Astrocyte of the spinal cord (primary cell): ENCODE measurements at places on chromosomes 2 and 18.
A peak's percentile ranks its signal among the peaks of the same experiment; 100 is the strongest.

DNA sequence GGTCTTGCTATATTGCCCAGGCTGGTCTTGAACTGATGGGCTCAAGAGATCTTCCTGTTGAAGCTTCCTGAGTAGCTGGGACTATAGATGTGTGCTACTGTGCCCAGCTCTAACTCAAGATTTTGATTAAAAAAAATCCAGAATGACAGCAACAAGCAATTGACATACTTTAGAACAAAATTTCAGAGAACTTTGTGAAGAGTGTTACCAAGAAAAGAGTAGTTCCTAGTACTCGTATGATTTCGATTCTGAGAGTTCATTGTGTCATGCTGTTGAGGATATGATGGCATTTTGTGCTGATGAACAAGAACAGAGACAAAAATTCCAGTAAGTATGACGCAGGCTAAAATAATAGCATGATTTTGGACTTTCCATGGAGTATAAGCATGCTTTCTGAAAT is 90.2 kb upstream of the TWSG1 start:
- DNase-seq: no peak

DNA sequence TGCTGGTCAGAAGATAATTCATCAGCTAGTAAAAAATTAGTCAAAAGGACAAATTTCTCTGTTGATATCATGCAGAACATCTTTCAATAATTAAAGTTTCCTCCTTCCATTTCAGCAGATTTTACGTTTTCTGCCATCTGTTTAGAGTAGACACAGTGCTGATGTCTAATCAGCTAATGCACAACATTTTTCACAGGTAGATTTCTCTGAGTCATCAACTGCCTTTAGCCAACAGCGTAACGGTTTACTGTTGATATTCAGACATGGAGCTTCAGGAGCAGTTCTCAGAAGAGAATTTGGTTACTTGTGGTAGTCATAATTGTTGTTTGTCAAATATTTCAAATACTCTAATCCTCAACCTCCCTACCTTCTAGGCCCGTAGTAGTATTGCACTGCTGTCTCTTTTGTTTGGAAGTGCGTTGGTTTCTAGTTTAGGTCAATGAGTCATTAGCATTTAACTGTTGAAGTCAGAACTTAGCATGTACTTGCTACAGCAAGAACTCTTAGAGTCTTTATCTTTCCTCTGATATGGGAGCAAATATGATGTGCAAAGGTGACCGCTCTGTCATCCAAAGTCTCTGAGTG is 86.8 kb upstream of the TFPI start:
- DNase-seq: no peak

- no peak for DNase-seq
These were observed 177.0 kb upstream of the RBMS1 start for GRCh38 chr2:160670618-160671017.

DNA sequence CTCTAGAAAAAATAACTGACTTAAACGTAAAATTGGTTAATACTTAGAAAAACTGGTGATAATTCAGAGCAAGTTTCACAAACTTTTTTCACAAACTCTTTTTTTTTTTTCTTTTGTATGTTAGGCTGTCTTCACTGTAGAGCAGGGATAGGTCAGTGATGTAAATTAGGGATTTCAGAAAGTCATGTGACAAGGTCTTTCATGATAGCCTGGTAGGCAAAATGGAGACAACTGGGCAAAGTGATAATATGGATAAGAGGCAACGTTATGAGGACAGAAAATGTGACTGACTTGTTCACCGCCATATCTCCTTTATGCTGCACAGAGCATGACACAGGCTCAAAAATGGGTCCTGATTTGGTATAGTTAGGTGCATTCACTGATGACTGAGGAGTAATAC is 39.4 kb upstream of the BBS5 start:
- no peak for DNase-seq

DNA sequence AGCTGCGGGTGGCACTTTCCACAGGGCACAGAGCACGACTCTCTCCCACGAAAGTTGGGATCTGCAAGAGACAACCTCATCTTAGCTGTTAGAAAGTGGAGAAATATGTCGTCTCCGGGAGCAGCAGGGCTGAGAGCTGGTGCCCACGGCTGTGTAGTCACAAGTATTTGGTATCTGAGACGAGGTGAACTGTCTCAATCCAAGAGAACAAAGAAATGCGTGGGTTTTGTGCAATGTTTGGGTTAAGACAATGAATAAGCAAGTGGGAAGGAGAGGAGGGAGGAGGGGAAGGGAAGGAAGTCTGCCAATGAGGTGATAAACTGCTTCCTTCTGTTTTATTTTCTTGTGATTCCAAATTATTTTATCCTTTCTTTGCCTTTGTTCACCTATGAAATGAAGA is 18.0 kb downstream of the DYTN start:
- no peak for DNase-seq

DNA sequence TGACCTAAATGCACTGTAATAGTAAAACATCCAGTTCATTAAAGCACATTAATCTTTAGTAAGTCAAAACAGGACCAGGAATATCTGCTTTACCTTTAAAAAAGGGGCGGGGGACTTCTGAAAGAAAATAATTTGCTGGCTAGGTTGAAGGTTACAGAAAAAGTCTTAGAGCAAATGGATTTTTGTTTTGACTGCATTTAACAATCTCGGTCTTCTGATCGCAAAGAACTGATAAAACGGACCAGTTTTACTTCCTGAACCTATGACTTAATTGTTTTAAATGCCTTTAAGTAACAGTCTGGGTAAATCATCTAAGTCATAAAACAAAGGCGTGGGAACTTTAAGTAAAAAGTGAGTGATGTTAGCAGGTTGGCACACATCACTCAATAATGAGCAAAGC is 783 bp downstream of the BUB1 start:
- no peak for DNase-seq

DNA sequence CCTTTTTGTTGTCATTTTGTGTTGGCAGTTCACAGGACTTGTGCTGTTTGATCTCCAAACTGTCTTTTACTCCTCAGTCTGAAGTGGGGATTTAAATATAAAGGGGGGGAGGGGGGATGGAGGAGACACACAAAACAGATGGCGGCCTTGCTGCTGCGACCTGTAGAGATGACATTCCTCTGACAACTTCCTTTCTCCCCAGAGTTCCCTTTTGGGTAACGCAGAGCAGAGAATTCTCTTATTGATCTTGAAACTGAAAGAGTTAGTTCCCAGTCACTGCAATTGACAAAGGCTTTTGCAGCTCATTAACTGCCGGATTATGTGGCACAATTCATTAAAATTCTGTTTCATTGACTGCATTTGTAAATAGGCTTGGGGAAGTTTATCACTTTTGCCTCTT is 279.3 kb downstream of the TSN start:
- no peak for DNase-seq

- no peak for DNase-seq
These were observed 597 bp upstream of the TEKT4 start for GRCh38 chr2:94870440-94871225.

DNA sequence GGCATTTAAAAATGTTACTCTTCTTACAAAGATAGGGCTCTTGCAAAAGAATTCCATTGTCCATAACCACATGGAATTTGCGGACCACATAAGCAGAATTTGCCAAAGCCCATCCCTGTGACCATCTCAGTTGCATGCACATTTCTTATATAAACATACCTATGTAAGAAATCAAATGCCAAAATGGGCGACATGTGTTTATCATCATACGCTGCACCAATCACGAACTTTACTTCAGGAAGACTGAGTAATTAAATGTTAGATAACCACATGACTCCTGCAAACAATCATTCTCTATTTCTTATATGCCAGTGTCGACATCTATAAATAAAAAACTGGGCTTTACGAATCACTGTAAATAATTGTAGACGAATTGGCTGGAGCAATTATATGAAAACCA is 186.1 kb upstream of the RBMS1 start:
- no peak for DNase-seq

- peak; percentile 94 for DNase-seq
These were observed 111.6 kb downstream of the AGAP1 start for GRCh38 chr2:235605312-235606003.

DNA sequence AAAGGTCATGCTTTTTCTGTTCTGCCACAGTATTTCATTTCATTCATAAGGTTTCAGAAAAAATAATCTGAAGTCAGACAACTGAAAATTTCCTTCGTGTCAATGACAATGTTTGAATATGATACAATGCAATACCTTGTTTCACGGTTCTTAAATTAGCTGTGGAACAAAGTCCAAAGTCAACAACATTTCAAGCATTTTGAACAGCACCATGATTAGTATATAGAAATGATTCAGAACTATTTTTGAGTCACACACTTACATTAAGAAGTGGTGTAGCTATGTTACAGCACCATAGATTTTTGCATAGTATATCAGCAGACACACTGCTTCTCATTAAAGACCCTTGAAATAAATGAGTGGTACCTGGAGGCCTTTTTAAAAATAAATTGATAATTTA is 178.3 kb upstream of the DSEL start:
- peak; percentile 13 for DNase-seq

DNA sequence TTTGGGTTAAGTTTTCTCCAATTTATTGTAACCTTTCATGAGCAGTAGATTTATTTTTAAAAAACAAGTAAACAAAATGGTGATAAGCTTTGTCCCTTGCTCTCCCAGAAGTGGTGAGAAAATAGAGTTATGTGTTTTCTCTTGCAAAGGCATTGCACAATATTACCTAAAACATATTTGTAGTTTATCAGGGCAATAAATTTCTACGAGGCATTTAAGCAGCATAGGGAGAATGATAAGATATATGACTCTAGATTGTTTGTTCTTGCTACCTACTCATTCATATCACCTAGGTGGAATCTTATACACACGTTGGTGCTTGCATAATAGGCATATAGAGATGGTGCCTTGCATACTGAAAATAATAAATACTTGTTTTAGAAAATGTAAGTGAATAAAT is 201.7 kb downstream of the MYO1B start:
- no peak for DNase-seq

GRCh38 chr18:67145586-67146292 is 370.8 kb downstream of the DSEL start:
- no peak for DNase-seq

GRCh38 chr2:53040536-53041229 is 726.9 kb upstream of the CHAC2 start:
- no peak for DNase-seq

- no peak for DNase-seq
These were observed 382.6 kb downstream of the EPHA4 start for GRCh38 chr2:221189431-221190067.

DNA sequence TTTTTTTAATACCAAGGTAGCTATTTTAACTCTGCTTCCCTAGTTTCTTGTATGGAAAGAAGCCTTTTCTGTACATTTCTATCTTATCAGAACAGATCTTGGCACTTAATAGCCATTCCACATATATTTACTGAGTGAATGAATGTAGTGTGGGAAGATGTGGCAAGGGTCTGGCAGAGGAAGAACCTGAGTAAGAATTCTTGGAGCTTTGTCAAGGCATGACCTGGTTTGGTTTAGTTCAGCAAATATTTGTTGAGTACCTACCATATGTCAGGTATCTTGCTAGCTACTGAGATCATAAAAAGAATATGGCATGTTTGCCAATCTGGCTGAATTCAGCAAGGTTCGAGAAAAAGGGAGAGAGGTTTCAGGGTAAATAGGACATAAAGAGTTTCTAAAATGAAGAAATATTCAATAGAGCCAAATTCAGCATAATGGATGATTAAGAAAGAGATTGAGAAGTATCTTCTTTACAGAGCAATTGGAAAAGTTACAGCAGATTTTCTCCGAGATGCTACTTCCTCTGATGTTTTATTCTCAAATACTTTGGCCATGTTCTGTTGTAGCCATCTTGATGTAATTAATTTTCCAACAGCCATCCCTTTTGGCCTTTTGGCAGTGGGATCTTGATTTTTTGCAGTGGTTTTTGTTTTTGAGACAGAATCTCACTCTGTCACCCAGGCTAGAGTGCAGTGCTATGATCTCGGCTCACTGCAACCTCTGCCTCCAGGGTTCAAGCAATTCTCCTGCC is 21.7 kb upstream of the MEP1B start:
- DNase-seq: no peak

DNA sequence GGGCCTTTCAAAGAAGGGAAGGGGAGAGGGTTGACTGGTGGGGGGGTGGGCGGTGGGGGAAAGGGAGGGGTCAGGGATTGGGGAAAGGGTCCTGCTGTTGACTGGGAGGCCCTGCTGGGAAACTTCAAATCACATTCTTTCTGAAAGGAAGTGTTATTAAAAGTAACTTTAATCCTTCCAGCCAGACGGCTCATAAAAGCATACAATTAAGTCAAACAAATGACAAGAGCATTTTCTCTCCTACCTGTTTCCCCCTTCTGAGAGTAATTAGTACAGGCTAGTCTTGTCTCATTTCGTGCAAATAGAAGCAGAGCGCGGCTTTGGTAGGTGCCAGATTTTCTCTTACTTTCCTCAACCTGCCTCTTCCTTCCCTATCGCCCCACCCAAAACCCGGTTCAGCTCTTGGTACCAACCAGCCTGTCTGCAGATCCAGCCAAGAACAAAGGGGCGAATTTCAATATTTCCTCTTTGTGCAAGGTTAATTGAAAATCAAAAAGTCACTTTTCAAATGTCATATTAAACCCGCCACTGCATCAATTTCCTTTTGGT is 2112.6 kb upstream of the PIK3C3 start:
- no peak for DNase-seq

DNA sequence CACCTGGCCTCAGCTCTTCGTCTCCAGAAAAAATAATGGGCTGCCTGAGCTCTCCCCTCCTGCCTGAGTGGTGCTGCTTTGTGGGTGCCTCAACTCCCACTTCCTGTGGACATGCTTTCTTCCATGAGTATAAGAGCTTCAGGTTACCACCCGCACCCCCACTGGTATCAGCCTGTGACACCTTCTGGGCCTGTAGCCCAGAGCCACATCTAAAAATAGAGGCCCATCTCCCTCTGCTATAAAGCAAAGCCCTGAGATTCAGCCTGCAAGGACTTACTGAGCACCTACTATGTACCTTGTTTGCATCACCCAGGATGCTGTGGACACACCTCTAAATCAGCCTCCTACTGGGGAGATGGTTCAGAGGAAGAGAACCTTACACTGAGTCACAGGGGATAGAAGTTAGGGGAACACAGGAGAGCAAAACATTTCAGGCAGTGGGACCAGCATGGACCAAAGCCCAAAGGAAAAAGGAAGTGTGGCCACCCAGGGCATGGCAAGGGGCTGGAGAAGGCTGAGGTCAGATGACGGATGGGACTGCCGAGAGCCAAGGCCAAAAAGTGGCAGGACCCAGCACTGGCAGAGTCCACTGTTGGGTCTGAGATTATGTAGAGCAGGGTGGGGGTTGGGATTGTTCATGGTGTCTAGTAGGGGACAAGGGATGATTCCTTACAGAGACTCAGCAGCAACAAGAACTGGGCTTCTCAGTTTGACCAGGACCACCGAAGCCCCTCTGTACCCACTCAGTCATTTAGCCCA is 123.7 kb upstream of the PPP1CB start:
- peak; percentile 72 for DNase-seq
